ENCODE measurements at places on chromosomes 1 and 21.

GRCh38 chr1:21904704-21905520, 32.2 kb downstream of the HSPG2 start:
- H3K4me1 ChIP-seq = peaks cover 100% of the 10 kb centered on the region
- peak overlapping the region; percentile 6 for H3K4me3 ChIP-seq
- peaks cover 9% of the 10 kb centered on the region for H3K36me3 ChIP-seq
- H3K27ac ChIP-seq = peak overlapping the region; percentile 90
- H3K27me3 ChIP-seq = no peaks in the 10 kb centered on the region

DNA sequence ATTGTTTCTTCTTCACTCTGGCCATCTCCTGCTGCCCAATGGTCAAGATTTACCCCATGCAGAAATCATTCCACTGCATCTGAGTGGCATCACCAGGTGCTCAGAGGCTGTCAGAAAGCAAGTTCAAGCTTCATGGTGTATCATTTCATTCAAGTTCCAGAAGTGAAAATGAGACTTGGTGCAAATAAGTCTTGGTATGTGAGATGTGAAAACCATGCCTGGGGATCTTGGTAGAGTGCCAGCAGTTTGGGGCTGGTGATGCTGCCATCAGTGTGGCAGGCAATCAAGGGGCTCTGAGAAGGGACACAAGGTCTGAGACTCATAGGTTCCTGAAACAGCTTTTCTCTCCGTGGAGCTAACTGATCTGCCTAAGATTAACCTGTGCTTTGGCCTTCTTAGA, 52.0 kb downstream of the CD2 start:
- no peaks in the 10 kb centered on the region for H3K36me3 ChIP-seq
- H3K4me3 ChIP-seq = no peak overlapping the region
- DNase-seq = no peak

GRCh38 chr1:103424650-103425049, 100.8 kb upstream of the RNPC3 start:
- H3K4me3 ChIP-seq = no peak overlapping the region
- no peaks in the 10 kb centered on the region for H3K36me3 ChIP-seq
- H3K27ac ChIP-seq = no peak overlapping the region
- no peaks in the 10 kb centered on the region for H3K27me3 ChIP-seq

GRCh38 chr21:44329971-44330681, 9.1 kb downstream of the CFAP410 start:
- H3K27me3 ChIP-seq = no peaks in the 10 kb centered on the region
- no peaks in the 10 kb centered on the region for H3K4me1 ChIP-seq
- H3K27ac ChIP-seq = no peak overlapping the region
- no peak overlapping the region for H3K4me3 ChIP-seq
- no peak for DNase-seq

DNA sequence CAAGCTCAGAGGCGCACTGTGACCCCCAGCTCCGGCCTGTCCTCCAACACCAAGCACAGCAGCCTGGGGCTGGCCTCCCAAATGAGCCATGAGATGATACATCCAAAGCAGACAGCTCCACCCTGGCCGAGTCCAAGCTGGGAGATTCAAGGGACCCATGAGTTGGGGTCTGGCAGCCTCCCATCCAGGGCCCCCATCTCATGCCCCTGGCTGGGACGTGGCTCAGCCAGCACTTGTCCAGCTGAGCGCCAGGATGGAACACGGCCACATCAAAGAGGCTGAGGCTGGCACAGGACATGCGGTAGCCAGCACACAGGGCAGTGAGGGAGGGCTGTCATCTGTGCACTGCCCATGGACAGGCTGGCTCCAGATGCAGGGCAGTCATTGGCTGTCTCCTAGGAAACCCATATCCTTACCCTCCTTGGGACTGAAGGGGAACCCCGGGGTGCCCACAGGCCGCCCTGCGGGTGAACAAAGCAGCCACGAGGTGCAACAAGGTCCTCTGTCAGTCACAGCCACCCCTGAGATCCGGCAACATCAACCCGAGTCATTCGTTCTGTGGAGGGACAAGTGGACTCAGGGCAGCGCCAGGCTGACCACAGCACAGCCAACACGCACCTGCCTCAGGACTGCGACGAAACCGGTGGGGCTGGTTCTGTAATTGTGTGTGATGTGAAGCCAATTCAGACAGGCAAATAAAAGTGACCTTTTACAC, 29.1 kb downstream of the SLC19A1 start:
- H3K27ac ChIP-seq = no peak overlapping the region
- DNase-seq = peak; percentile 8
- H3K27me3 ChIP-seq = no peaks in the 10 kb centered on the region
- no peaks in the 10 kb centered on the region for H3K4me1 ChIP-seq
- no peak overlapping the region for H3K4me3 ChIP-seq

DNA sequence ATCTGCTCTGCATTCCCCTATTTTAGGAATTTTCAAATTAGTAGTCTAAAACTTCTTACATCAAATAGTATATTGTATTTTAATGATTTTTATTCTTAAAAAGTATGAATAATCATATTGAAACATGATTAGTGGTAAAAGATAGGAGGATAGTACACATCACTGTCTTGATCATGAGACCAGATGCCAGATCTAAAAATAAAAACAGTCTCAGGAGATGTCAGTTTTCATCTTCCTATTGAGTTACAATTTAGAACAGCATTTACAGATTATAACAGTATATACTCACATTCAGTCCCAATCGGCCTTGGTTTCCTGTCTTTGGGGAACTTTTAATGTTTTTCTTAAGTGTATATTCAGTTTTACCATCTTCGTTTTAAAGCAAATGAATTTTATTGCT, 95.9 kb downstream of the USP25 start:
- peak overlapping the region; percentile 67 for H3K27ac ChIP-seq
- DNase-seq = no peak
- H3K27me3 ChIP-seq = no peaks in the 10 kb centered on the region
- no peak overlapping the region for H3K4me3 ChIP-seq

Measured in left ventricle myocardium inferior (tissue), 1 donor.